Activated gamma-delta T cell treated with Interleukin-2 at 50 U/mL for 16 hours (primary cell): ENCODE measurements at places on chromosomes 4 and X.
A peak's percentile ranks its signal among the peaks of the same experiment; 100 is the strongest.

DNA sequence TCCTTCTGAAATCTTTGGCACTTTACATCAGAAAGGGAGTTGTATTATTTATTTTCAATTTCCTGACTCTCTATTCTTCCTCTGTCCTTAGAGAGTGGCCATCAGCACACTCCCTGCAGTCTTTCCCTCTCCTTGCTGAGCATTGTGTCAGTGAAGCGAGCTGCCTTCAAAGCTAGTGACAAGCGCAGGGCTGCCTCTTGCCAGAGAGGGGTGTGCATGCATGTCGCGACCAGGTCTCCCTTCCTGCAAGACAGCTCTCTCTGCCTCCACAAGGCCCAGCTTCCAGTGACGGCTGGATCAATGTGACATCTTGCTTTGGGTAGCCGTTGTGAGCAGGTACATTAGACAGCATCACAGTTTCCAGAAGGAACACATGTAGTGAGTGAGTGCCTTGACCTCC lies 810.9 kb upstream of the TENM3 start:
- DNase-seq, result no peak

DNA sequence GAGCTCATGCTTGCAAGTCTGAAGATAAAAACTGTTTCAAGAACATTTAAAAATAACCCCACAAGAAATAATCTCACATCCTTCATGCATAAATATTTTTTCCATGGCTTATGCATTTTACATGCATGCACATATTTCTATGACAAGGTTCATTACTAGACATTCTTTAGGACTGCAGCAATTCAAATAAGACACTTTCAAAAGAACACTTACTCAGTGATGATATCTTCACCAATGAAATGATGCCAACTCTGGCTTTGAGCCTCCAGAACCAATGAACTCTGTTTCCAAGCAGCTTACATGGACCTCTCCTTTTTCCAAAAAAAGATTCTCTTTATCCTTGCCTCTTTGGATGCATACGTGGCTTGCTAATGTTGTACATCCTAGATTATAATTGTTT lies 279.9 kb downstream of the ADAM29 start:
- no peak for DNase-seq

- peak; percentile 38 for DNase-seq
Observed at GRCh38 chrX:119784747-119785446, 6.5 kb downstream of the RPL39 start.

- DNase-seq, result no peak
Observed at GRCh38 chr4:3401436-3402171, 40.2 kb upstream of the HGFAC start.

GRCh38 chr4:145545538-145546174 lies 64.0 kb downstream of the SMAD1 start:
- DNase-seq, result no peak
